ENCODE measurements at places on chromosomes 4 and X.

GRCh38 chr4:174616661-174617060, 94.4 kb upstream of the HPGD start:
- no peak for DNase-seq

GRCh38 chr4:151260526-151260925, 16.4 kb upstream of the PRSS48 start:
- peak; percentile 52 for DNase-seq

- DNase-seq, result no peak
These were observed 13.5 kb downstream of the HERC3 start for GRCh38 chr4:88605736-88606135.

- no peak for DNase-seq
These were observed 8.0 kb upstream of the SMIM10 start for GRCh38 chrX:134982748-134983147.

DNA sequence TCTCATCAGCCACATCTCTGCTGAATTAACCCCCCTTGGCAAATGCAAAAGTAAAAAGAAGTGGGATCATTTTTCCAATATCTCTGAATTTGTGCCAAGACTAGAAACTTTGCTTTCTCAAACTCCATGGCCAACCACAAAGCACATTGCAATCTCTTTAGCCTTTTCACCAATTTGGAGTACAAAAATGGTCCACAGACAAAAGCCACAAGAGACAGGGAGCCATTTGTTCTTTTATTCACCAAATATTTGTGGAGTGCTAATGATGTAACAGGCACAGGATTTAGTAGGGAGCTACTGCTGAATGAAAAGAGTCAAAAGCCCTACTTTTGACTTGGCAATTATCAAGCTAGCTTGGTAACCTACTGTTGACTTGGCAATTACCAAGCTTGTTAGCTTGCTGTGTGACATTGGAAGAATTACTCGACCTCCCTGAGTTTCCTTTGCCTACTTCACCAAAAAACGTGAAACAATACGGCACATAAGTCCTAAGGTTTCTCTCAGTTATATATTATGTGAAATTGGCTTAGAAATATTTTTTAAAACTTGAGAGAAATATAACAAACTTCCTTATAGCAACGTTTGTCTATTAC, 97.1 kb upstream of the KLF3 start:
- DNase-seq, result no peak

- DNase-seq, result no peak
These were observed 655.3 kb upstream of the FRG1 start for GRCh38 chr4:189285377-189285776.

GRCh38 chrX:117376460-117376859, 740.1 kb downstream of the KLHL13 start:
- no peak for DNase-seq

GRCh38 chr4:153433754-153434105, 32.4 kb upstream of the TMEM131L start:
- DNase-seq, result no peak

- DNase-seq, result no peak
These were observed 72.6 kb downstream of the TMEM131L start for GRCh38 chr4:153538487-153539357.

GRCh38 chrX:150607201-150607600, 38.8 kb downstream of the MTM1 start:
- no peak for DNase-seq

DNA sequence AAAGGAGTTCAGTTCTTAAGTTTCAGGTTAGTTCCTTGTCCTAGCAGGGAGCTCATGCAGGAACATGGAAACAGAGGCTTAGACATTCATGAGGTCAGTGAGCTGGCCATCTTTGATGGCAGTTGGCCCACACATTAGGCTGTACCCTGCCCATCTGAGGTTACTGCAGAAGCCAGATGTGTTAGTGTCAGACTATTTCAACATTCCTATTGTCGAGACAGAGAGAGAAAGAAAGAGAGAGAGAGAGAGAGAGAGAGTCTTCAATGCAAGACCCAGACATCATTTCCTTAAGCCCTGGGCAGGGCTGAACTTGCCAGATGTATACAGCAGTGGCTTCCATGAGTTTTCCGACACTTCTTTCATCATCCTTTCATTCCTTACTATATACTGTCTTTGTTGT, 91.3 kb downstream of the PPP1R2C start:
- no peak for DNase-seq

- DNase-seq, result no peak
These were observed 7.3 kb downstream of the PAK3 start for GRCh38 chrX:111103246-111103645.

- DNase-seq, result no peak
These were observed 325.4 kb downstream of the PCDH10 start for GRCh38 chr4:133474501-133474900.

DNA sequence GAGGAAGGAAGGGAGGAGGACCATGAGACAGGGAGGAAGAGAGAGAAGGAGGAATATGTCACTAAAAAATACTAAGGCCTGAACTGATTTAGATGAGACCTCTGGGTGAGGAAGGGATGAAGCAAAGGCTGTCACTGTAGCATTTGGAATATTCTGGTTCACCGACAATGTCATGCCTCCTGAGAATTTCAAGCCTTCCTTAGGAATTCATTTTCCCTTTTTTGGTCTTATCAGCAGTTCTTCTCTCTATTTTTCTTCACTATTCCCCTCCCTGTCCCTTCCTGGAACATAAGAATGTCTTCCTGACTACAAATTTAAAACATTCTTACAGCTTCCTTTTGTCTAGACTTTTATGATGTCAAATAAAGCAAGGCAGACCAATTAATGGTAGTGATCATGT, 527.8 kb downstream of the INPP4B start:
- DNase-seq, result no peak

- DNase-seq, result no peak
These were observed 34.0 kb upstream of the CYBB start for GRCh38 chrX:37745835-37746217.

- DNase-seq, result no peak
These were observed 38.1 kb upstream of the PDE5A start for GRCh38 chr4:119666653-119667091.

DNA sequence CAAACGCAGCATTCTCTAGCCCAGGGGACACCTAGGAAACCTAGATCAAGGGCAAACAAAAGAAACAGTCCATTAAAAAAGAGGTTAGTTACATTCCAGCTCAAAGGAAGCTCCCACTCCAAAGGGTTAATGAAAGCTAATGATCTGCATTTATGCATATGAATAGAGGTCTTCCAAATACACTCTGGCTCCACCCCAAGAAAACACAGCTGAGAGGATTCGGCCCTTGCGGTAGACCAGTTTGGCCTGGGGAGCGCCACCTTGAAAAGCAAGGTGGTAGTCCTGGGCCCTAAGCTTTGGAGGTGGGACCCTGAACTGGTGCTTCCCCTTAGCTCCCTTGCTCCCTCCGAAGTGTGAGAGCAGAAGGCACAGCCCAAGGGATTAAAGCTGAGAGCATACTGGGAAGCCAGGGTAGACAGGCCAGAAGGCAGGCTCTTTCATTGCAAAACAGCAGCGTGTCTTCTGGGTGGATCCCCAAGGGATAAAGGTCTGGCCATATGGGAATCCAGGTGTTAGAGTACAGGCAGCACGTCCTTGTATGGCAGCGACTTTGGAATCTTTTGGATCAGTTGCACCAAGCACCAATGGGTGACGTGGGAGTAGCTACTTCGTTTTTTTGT, 3.7 kb downstream of the GABRQ start:
- no peak for DNase-seq

DNA sequence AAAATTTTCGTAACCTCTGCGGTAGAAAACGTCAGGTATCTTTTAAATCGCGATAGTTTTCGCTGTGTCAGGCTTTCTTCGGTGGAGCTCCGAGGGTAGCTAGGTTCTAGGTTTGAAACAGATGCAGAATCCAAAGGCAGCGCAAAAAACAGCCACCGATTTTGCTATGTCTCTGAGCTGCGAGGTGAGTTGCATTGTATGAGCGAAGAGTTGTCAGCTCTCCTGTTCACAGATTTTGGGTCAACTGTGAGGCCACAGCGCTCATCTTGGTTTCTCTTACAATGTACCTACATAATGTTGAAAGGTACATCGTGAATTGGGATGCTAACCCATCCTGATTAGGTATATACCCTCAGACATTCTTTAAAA, 486 bp downstream of the CLCN3 start:
- DNase-seq, result no peak

DNA sequence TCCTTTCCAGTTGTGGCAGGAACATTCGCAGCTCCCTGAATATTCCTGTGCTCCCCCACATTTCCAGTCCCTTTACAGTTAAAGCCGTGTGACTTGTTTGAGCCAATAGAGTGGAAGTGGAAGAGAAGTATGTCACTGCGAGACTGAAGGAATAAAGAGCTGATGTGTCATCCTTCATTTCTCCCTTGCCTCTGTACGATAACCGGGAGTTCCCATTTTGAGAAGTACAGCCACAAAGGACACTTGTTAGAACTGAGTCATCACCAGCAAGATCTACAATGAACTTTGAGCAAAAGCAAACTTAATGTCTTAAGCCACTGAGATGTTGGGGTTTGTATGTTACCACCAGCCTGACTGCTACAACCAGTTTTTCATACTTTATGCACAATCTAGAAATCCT, 92.3 kb downstream of the SPRY1 start:
- peak; percentile 45 for DNase-seq

DNA sequence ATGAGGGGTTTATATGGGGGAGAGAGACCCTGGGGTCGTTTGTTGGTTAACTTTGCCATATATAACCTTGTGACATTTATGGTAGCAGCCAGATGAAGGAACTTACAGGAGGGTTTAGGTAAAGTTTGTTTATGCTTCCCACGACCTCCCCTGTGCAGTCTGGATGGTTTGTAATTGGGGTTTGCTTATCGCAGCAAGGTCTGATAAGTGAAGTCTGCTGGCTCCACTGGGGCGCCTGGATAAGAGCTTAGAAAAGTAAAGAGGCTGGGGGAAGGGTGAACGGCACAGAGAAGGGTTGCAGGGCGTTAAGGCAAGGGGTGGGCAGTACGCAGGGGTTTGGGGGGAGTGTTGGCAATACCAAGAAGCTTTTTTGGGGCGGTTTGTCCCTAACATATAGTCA, 98.7 kb downstream of the KDM6A start:
- no peak for DNase-seq

DNA sequence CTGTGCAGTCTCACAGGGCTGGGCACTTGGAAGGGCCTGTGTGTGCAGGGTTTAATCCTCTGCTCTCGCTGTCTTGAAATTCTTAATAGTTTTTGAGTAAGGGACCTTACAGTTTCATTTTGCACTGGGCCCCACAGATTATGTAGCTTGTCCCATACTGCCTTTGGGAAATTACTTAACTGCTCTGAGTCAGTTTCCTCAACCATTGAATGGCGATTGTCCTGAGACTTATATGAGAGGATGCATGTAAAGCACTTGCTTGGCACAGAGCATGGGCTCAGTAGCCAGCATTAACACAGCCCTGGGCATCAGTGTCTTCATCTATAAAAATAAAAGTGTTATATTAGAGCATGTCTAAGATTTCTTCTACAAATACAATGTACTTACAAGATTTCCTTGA, 55.8 kb downstream of the CLCN5 start:
- DNase-seq, result no peak

DNA sequence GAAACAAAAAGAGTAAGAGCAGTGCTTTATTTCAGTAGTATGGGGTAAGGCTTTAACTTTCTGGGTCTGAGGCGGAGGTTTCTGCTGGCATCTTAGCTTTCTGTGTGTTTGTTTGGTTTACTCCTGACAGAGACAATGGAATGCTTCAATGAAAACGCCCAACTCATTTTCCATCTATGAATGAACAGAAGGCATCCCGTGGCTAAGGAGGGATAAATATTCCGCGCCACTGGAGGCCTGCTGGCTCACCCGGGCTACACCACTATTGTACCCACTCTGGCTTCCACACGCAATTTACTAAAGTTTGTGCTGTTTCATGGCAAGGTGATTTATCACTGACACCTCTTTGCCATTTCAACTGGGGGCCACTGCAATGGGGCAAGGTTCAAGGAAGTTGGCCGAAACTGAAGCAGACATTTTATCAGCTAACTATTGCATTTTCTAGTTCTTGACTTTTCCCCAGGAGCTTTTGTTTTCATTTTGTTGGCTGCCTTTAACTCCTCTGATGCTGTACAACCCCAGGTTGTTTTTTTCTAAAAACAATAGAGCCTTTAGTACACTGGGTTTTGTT, 32.8 kb upstream of the PPARGC1A start:
- DNase-seq, result no peak

- no peak for DNase-seq
These were observed 175.2 kb downstream of the IL13RA2 start for GRCh38 chrX:114842181-114842580.

DNA sequence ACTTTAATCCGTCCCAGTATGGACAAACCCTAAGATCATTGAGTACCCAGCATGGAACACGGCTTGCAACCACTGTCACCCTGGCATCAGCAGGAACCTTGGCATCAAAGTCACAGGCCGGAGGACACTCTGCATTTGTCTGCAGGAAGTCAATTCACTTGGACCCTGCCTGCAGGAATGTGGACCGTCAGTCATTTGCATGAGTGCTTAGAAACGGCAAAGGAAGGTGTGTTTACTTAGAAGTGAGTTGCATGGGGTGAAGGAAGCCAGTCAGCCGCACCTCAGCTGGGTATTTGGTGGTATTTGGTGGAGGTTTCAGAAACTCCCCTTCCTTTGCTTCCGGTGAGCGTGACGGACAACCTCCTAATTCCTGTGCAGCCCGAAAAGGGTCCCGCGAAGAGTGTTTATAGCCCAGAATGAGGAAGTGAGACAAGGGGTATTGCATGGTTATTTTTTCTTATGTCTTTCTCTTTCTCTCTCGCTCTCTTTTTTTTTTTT, 15.5 kb downstream of the P2RY8 start:
- DNase-seq, result no peak

DNA sequence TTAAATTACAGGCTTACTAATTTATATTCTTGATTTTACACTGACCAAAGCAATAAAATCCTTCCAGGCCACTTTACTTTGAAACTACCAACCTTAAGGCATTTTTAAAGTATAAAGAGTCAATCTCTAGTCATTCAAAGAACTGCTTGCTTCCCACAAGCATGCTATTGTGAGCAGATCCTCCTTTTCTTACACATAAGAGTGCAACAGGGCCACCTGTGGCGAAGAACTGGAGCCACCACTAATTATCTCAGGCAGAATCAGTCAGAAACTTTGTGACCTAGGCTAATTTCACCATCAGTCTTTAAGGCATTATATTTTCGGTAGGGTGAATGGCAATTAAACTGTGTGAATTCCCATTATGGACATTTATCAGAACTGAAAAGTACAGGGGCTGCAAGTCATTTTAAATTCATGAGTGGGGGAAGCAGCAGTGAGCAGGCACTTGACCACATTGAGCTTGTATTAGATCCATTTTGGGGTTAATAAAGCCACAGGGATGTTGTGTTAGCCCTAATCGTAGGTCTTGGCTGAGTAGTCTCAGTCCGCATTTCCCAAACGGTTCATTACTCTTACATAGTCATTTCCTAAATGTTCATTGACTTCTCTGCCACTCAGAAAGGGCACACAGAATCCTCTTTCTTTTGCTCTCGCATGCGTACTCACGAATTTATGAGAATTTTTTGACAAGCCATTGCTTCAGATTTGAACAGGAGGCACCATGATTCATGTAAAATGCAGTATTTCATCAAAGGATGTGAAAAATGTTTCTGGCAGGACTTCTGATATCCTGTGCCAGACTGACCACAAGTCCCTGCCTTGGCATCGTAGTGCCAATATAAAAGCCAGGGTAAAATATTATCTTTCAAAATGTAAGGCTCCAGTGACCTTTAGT, 39.8 kb downstream of the NPY2R start:
- no peak for DNase-seq

GRCh38 chr4:154344686-154345085, 146.9 kb downstream of the DCHS2 start:
- DNase-seq, result no peak

GRCh38 chr4:181166742-181167399, 1076.3 kb upstream of the TENM3 start:
- no peak for DNase-seq

GRCh38 chr4:23789762-23790161, 100.1 kb downstream of the PPARGC1A start:
- peak; percentile 79 for DNase-seq
